ENCODE measurements at places on chromosomes 11 and 22.

- DNase-seq, result no peak
Measured at GRCh38 chr11:127627204-127627603, 626.6 kb upstream of the KIRREL3 start.

GRCh38 chr22:20998411-20999336 lies 3.2 kb downstream of the THAP7 start:
- DNase-seq, result no peak

DNA sequence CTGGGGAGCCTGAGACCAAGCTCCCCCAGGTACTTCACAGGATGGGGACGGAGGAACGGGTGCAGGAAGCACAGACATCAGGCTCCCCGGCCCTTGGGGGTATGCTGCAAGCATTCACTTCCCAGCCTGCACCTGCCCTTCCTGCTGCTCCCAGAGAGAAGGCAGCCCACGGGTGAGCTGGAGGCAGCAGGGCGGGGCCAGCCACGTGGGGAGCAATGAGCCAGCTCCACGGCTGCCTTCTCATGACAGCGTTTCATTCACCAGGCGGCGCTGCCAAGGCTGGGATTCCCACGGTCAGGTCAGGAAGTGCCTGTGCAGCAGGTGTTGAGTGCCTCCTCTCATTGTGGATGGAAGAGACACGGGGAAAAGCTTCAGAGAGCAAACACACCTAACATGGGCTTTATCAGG lies 14.5 kb upstream of the PHLDA2 start:
- DNase-seq, result no peak

DNA sequence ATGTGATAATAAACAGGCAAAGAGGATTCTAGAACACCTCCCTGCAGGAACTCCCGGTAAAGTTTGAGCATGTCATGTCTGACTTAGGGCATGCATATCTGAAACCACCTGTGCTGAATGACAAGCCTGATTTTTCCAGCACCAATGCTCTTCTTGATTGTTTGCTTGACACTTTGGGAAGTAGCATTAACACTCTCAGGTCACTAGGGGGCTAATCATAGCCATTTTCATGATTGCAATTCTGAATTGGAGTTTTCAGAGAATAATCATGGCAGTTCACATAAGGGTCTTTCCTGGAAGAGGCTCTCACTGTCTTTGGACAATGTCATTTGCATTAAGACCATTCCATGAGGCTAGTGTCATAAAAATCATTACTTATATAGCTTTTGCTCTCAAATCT lies 234.4 kb upstream of the MTNR1B start:
- peak; percentile 48 for DNase-seq

- no peak for DNase-seq
Measured at GRCh38 chr11:121560236-121560635, 107.5 kb upstream of the SORL1-AS1 start.
